ENCODE measurements at places on chromosomes 11 and 22.
A peak's percentile ranks its signal among the peaks of the same experiment; 100 is the strongest.

DNA sequence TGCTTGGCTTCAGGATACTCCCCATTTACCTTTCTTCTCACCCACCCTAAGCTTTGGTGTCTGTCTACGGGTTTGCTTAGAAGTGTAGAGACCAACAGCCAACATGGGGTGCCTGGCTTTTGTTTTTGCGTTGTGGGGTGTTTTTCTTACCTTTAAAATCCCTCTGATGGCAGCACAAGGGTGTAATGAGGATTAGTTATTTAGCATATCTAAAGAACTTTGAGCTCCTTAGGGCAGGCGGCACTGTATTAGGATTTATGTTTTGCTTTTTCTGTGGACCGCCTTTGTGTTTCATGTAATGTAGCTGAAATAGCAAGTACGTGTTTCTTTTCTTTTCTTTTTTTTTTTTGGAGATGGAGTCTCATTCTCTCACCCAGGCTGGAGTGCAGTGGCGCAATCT is 8.9 kb downstream of the AP2A2 start:
- DNase-seq: no peak

GRCh38 chr22:46070215-46070802 is 80.0 kb upstream of the PPARA start:
- no peak for DNase-seq

- DNase-seq: no peak
Observed at GRCh38 chr11:3879216-3879966, 23.9 kb downstream of the STIM1 start.

DNA sequence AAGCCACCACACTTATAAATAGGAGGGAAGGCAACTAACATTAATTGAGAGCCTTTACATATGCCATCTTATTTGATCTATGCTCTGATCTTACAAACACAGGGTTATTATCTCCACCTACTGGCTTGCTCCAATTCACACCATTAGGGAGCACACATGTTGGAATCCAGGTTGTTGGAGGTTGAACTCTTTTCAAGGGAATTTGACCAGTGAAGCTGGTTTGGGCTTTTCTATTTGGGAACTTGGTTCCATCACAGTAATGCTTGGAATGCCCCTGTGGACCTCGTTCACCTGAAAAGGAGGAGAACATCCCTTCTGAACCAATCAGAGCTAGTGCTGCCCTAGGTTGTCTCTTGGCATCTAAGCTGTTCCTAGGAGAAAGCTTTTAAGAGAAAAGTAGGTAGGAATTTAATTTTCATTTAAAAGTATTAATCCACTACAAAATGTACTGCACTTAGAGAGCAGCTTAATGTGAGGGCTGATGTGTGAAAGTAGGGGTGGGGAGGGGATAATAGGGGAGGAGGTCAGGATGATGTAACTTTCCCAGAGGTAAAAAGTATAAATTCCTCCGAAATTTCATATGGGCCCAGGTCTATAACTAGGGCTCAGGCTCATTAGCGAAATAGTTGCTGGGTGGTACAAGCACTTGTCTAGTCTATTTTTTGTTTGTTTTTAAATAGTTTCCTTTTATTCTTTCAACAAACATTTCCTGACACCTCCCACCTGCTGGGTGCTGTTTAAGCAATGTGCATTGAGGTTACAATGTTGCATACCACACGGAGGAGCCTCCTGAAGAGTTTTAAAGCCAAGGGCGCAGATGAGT is 7.6 kb upstream of the MICAL2 start:
- no peak for DNase-seq

- no peak for DNase-seq
Observed at GRCh38 chr11:2693271-2694261, 6.2 kb downstream of the KCNQ1OT1 start.

GRCh38 chr11:130644187-130644586 is 195.7 kb downstream of the ADAMTS15 start:
- no peak for DNase-seq

GRCh38 chr11:9090488-9091043 is 833 bp downstream of the SCUBE2 start:
- no peak for DNase-seq

- DNase-seq: no peak
Observed at GRCh38 chr11:112662554-112662953, 298.7 kb upstream of the NCAM1 start.

DNA sequence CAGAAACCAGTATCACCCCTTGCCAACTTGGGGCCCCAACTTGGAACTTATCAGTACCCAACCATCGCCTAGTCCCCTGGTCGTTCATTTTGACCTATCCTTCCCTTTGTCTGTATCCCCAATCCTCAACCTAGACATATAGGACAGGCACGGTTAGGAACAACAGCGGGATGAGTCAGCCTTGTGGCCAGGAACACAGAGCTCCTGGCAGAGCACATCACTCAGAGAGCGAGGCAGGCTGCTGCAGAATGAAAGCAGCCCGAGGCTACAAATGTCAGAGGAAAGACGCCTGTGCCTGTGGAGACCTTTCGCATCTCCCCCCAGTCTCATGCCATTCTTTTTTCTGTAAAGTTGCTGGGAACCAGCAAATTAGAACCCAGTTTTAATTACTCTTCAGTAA is 14.6 kb downstream of the DKK3 start:
- DNase-seq: no peak

DNA sequence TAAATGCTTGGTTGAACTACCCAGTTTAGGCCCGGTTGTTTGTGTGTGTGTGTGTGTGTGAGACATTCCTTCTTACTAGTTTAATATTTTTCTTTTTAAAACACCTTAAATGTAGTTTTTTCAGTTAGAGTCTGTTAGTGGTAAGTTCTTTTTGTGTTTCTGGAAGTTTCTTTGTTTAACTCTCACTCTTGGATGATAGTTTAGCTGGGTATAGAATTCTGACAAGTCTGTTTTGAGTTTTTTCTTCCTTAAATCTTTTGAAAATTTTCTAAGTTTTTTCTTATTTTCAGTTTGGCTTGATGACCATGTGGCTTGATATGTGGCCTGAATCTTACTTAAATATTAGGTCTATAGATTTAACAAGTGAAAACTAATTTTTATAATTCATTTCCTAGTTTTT is 60.1 kb downstream of the PDE3B start:
- no peak for DNase-seq

- no peak for DNase-seq
Observed at GRCh38 chr11:86918496-86918895, 36.7 kb downstream of the FZD4 start.

- DNase-seq: no peak
Observed at GRCh38 chr11:118789501-118790356, 1.2 kb downstream of the DDX6 start.

- DNase-seq: no peak
Observed at GRCh38 chr11:19508165-19508564, 204.5 kb upstream of the NAV2 start.

DNA sequence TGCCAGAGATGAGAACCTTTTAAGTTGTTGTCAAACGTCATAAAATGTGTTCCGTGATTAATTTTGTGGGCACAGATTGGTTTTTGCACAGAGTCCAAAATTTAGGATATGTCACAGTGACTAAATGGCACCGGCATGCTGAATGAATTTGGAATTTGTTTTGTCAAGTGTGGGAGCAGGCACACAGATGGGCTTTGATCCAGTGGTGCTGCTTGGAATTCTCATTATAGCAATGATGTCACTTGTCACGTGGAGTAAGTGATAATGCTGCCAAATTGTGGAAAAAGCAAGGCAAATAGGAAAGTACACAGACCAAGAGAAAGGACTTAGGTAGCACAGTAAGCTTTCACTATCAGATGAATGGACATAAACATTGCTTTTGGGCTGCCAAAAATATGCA is 8.0 kb upstream of the LIN7C start:
- DNase-seq: no peak

- DNase-seq: peak; percentile 46
Observed at GRCh38 chr22:38284042-38284402, 11.2 kb upstream of the TMEM184B start.

- no peak for DNase-seq
Observed at GRCh38 chr11:103963648-103964047, 72.8 kb upstream of the DDI1 start.

GRCh38 chr11:5038341-5038740 is 8.0 kb upstream of the OR52J3 start:
- DNase-seq: no peak

DNA sequence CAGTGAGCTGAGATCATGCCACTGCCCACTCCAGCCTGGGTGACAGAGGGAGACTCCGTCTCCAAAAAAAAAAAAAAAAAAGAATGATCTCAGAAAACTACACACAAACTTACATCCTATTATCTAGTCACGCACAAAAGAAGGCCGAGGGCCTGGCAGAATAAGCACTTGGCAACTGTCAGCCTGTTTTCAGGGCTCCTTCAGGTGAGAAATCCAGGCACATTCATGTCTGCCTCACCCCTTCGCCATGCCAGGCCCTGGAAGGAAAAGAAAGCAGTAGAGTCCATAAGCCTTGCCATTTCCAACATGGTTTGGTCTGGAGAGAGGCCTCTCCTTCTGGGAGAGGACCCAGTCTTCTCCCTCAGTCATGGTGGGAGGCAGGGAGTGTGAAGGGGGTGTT is 30.9 kb downstream of the C11orf58 start:
- no peak for DNase-seq

- DNase-seq: peak; percentile 17
Observed at GRCh38 chr22:35749808-35750207, 32.1 kb downstream of the APOL5 start.

DNA sequence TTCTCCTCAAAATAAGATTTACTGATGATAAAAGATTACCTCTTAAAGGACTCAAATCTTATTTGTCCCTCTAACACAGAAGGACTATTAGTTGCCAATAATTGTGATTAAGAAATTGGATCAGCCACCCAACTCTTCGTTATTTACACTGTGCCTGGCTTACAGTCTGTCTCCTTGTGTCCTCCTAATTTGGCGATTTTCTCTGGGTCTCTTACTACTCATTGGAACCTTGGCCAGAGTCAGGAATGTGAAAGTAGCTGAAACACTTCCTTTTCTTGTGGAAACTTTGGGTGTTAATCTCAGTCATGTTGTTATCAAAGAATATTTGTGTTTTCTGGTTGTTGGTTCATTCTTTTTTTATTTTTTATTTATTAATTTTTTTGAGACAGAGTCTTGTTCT is 83.2 kb downstream of the TEAD1 start:
- no peak for DNase-seq

DNA sequence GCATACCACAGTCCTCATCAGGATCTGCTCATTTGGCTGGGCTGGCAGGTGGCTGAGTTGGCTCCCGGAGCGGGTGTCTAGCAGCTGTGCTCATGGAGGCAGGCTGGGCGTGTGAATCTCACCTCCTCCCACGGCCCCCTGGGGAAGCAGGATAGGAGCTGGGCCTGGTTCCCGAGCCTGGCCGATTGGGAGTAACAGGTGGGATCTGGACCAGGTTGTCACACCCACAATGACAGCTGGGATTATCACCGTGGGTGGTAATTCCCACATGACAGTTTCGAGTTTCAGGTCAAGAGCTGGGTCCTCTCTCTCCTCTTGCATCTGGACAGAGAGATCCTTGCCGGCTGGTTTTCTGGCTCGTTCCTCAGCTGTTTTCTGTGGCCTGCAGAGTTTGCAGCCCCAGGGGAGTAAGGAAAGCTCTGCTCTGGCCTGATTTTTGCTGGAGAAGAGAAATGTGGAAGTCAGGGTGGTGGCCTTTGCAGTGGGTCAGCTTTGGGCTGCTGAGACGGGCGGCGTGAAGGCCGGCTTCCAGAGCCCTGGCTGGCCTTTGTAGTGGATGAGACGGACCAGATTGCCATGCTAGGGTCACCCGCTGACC is 57.0 kb downstream of the BCR start:
- no peak for DNase-seq

GRCh38 chr11:126833065-126833464 is 167.5 kb downstream of the KIRREL3 start:
- no peak for DNase-seq

DNA sequence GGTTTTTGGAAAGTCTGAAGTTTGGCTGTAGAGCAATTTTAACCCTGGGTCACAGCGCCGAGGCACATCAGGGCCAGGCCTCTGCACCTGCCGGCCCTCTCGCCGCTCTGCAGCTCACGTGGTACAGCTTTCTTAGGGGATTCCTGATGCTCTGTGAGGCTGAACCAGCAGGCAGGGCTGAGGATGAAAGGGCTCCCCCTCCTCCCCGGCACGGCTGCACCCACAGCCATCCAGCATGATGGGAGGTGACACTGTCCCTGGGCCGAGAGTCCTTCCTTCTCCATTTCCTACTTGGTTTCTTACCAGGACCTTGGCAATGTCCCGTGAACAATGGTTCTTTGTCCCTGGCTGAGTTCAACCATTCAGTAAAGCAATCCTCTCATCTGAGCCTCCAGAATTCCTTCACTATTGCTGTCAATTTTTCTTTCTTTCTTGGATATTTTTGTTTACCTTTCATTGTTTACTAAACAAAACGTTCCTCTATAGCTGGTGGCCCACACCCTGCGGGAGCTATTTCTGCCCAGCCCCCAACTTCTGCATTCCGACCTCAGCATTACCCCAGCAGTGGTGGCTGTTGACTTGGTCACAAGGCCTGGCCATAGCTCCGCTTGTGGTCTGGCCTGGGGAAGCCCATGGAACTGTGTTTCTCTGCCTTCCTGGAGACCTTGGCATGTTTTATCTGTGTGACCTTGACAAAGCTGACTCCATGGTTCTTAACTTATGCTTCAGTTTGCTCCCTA is 172.8 kb upstream of the B3GAT1 start:
- no peak for DNase-seq

GRCh38 chr11:34805937-34806336 is 110.2 kb downstream of the APIP start:
- DNase-seq: no peak

DNA sequence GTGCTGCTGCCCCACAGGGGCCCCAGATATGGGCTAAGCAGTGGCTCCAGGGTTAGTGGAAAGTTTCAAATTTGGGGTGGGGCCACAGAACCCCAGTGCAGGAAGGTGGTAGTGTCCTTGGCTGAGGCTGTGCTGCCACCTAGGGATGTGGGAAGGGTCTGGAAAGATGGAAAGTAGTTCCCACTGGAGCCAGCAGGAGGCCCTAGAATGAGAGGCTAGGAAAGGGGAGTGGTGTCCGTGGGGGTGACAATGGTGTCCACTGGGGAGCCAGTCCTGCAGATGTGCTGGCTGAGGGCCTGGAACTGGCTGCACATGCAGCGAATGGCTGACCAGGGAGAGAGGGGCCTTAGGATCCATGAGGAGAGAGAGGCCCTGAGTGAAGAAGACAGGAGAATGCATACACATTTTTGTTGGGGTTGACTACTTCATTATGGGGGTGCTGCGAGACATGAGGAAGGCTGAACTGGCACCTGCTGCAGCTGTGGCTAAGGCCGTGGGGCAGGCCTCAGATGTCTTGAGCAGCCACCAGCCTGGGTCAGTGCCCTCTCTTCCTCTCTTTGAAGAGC is 21.1 kb downstream of the RFPL3 start:
- DNase-seq: no peak

GRCh38 chr11:93729129-93729616 is 12.1 kb downstream of the TAF1D start:
- DNase-seq: no peak

DNA sequence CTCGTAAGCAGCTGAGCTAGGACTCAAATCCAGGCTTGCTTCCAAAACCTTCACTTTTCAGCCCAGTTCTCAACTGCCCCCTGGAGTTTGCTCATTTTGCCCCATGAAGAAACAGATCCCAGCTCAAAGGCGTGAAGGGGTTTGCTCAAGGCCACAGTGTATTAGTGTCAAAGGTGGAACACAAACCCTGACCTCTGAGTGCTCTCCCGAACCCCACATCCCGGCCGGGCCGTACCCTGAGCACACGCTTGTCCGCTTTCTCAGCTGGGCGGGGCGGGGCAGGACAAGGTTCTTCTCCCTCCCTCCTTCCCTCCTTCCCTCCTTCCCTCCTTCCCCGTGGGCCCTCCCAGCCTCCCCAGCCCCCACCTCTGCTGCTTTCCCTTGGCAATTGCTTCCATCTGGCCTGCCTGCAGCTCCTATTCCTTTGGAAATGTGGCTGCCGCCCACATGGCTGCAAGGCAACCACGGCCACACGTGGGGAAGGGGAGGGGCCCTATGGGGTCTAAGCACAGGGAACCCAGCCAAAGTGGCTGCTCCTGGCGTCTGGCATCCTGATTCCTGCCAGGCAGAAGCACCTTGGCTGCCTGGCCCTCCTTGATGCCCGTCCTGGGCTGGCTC is 4.1 kb downstream of the ST3GAL4 start:
- DNase-seq: peak; percentile 86

All from HFF-Myc (cell line).